ENCODE measurements at places on chromosomes 2 and 18.

GRCh38 chr18:57447154-57447621 is 12.0 kb downstream of the ONECUT2 start:
- DNase-seq: peak; percentile 84

GRCh38 chr2:72263776-72264060 is 116.1 kb upstream of the CYP26B1 start:
- DNase-seq: no peak

DNA sequence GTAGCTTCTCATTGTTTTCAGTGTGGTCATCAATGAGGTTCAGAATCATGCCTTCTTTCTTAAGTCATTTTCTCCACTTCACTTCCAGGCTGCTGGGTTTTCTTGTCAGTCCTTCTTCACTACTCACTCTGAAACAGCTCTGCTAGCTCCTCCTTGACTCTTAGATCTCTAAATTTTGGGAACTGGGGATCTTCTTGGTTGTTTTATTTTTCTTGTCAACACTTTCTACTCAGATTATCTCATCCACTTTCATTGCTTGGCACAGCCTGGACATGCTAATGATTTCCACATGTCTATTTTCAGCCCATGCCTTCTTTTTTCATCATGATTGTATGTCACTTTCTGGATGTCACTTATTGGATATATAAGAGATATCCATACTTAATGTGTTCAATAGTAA is 517.8 kb upstream of the DSEL start:
- DNase-seq: no peak

GRCh38 chr18:44803019-44803650 is 122.4 kb downstream of the SETBP1 start:
- DNase-seq: no peak

GRCh38 chr2:235678712-235679111 is 184.9 kb downstream of the AGAP1 start:
- DNase-seq: no peak

DNA sequence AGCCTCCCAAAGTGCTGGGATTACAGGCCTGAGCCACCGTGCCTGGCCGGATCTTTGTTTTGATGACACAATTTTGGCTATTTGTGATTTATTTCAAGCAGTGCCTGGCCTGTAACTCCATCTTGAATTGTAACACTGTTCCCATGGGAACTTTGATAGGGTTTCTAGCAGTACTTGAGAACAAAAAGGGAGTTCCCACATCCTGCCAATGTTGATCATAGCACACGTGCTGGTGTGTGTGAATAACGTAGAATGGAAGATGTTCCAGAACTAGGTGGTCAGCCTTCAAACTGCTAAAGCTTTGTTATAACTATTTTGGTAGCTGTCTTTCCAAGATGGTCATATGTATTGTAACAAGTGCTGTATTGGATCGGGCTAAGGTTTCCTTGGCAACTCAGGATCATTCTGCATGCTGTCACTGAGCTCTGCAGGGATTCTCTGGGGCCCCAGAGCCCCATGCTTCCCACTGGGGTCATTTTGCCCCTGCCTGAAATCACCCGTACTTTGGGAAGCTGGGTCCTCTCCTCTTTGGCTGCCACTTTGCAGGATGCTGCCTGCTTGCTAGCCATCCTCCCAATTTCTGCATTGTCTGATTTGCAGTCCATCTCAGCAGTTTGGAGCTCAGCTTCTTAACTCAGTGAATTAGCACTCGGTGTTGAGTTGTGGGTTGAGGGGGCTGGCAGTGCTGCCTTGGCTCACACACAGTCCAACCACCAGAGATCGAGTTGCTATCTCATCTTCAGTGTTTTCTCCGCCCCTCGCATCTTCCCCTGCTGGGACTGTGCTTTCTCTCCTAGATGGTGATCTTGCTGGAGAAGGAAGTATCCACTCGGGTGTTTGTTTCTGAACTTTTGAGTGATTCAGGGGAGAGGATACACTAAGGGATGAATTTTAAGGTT is 26.8 kb downstream of the SH3RF3 start:
- no peak for DNase-seq

DNA sequence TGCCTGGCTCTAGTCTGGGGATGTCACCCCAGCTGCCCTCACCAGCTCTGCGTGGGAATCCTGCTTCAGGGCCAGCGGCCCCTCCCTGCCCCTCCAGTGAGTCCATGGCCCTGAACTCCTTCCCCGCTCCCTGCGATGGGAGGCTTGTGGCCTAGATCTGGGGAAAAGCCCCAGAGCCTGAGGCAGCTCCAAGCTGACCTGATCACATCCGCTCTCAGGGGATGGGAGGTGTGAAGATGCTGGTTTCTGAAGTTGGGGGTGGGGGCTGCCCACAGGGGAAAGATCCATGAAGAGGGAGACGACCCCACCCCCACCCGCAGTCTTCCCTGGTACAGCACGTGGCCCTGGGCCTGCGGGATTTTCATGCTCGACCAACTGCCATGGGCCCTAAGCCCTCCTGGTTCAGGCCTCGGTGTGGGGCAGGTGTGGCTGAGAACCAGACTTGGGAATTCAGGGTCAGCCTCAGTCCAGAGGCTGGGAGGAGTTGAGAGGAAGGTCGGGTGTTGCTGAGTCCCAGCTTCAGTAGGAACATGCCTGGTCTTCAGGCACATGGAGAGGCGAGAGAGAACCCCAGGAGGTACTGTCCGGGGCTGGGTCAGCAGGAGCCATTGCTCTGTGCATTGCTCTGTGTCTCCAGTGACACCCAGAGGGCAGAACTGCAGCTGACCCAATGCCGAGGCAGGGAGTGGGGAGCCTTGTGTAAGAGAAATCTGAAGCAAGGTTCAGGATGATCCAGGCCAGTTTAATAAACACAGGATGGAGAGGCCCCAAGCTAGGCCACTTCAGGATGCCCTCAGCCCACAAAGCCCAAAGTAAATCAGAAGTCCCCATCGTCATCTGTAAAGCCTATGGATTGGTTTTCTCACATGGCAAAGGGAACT is 115.1 kb downstream of the CAPN13 start:
- no peak for DNase-seq

DNA sequence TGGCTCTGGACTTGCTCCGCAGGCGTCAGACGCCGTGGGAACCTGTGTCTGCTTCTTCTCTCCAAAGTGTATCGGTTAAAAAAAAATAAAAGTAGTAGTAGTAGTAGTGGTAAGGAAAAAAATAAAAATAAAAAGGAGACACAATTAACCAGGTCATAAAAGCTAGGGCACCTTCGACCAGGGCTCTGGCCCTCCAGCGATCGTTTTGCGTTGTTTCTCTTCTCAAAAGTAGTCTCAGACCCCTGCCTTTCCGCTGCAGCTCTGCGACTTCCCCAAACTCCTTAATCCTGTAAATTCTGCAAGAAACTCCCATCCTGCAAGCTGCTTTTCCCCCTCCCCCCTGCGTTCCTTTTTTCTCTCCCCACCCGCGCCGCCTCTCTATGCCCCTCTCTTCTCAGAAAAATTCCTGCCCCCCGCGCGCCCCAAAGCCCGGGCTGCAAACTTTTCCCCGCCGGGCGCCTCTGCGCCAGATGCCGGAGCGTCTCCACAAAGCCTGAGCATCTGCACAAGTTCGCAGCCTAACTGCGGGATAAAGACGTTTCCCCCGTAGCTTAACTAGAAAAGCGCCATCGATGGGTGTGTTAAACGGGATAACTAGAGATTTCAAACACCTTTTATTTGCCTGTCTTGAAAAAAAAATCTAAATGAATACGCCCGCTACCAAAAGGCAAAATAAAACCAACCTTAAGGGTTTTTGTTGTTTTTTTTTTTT is 1.8 kb upstream of the SALL3 start:
- peak; percentile 49 for DNase-seq

GRCh38 chr2:104290566-104290891 is 563.4 kb upstream of the POU3F3 start:
- DNase-seq: no peak

DNA sequence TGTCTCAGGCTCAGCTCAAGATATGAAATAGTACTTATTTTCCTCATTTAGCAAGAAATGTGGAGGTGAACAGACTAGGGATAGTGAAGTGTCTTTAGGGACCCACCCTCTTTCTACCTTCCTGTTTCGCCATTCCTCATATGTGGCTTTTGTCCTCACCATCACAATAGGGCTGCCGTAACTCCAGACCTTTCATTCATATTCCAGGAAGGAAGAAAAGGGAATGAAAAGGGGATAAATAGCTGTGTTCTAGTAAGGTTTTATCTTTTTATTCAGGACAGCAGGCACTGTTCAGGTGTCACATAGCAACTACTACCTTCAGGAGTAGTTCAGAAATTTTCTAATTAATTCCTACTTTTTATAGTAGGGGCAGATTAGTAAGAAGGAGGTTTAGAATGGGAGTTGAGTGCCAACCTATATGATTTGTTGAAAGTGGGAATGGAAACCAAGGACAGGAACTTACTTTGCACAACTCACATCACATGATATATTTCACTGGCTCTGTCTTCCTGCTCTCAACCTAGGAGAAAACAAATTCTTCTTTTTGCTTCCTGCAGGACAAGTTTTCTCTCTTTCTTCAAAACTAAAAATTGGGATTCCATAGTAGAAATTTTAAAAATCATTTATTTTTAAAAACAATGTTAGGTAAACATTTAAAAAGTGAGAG is 36.0 kb upstream of the HDAC4 start:
- DNase-seq: no peak

GRCh38 chr2:132581991-132582738 is 87.8 kb downstream of the LYPD1 start:
- no peak for DNase-seq

DNA sequence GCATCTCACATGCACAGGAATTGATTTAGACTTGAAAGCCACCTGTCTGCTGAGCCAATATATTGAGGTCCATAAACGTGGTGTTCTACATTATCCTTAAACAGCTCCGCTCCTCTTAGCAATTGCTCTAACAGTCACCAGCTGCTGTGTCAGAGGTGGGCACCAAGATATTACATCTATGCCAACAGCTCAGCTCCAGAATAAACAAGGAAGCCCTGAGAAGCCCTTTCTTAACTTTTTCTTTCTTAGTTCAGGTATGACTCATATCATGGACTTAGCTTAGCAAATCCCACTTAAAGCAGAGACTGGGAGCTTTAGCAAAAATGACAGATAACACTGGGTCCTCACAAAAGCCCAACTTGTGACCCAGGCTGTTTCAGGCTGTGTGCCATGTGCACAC is 436.6 kb downstream of the IRS1 start:
- DNase-seq: no peak

DNA sequence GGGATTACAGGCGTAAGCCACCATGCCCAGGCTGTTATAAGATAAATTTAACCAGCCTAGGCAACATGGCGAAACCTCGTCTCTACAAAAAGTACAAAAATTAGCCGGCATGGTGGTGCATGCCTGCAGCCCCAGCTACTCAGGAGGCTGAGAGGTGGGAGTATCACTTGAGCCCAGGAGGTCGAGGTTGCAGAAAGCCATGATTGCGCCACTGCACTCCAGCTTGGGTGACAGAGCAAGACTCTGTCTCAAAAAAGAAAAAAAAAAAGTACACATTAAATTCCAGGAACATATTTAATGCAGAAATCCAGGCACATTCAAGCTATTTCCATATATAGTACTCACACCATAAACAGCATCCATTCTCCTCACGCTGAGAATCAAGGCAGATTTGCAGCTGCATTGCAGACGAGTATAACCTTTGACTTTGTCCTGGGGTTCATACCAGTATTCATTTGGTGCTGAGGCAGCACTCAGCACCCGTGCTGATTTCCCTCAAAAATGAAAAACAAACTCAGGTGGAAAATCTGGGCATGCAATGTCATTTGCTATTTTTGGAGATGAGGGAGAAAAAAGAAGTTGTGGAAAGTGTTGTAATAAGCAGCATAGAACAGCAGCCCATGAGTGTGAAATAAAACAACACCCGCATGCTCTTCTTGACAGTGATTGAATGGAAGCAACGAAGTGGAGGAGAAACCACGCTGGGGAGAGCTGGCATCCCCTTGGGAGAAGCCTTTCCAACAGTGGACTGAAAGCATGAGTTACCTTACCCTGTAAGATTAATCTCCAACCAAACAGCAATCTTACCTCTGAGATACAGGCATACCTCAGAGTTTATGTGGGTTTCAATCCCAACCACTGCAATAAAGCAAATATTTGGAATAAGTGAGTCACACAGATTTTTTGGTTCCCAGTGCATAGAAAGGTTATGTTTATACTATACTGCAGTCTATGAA is 46.8 kb upstream of the ANXA4 start:
- DNase-seq: no peak

Measured in ELF-1 (cell line).